ENCODE measurements at places on chromosomes 13 and 19.

DNA sequence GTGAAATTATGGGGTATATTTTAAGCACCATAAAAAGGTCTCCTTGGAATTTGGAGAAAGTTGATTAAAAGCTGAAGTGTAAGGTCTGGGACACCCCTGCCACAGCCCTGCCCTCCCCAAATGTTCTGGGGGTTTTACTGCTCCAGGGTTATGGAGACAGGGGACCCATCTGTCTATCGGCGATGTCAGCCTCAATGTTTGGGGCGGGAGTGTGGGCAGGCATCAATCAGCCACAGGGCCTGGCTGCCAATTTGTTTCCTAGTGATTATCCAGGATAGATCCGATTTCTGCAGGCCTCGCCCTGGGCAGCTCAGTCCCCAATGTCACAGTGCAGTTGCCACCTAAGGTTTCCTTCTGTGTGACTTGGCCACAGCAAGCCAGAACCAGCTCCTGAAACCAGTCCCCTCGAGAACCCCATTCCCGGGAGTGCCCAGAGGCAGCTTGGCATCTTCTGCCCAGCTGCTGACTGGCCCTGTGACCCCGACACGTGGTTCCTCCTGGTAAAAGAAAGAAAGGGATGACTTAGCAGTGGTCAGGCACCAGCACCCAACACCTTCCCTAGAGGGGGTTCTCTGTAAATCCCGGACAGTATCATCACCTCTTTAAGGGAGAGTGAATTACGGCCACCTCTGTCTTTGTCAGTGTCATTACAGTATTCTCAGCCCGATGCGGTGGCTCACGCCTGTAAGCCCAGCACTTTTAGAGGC lies 41.6 kb downstream of the MYO9B start:
- DNase-seq = no peak

- no peak for DNase-seq
Measured at GRCh38 chr13:62887046-62887445, 1471.4 kb upstream of the PCDH20 start.

DNA sequence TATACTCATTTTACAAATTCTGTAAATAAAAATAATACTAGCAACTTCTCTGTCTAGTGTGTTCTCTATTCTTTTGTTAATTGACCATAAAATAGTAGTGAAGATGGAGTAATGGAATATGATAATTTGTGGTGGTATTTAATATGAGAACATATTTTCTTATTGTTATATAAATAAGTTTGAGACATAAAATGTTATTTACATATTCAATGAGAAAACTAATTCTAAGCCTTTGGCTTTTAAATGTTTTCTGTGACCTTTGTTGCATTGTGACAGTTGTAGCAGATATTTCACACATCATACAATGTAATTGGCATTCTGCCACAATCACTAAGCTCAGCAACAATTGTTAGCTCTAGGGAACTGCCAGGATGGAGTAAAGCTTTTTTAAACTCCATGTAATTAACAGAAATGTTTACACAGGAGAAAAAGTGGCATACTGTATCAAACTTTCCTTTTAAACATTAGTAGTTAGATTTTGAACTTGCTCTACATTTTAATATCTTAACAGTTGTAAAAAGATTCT lies 562.1 kb upstream of the PCDH9 start:
- no peak for DNase-seq

- DNase-seq = no peak
Measured at GRCh38 chr19:40688987-40689338, 1.5 kb downstream of the NUMBL start.

DNA sequence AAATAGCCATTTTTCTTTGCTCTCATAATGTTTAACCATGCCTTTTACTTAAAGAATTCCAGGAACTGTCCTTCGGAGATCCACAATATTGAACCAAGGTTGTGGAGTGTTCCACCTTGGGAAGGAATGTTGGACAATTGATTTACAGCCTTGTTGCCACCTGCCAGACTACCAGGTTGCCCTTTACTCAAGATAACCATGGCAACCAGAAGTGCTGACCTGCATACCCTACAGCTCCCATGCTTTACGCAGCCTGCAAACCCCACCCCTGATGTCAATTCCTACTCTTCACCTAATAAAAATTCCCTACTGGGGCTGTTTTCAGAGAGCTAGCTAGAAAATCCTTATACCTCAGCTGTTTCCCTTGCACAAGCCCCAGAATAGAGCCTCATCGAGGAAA lies 151.0 kb upstream of the RXFP2 start:
- DNase-seq = peak; percentile 6

Data from DMS79 treated with DMSO at 0.1 percent for 48 hours (cell line).